ENCODE measurements at places on chromosomes 12 and 14.

- DNase-seq = no peak
These were observed 65.1 kb downstream of the SLC6A12 start for GRCh38 chr12:148676-149416.

DNA sequence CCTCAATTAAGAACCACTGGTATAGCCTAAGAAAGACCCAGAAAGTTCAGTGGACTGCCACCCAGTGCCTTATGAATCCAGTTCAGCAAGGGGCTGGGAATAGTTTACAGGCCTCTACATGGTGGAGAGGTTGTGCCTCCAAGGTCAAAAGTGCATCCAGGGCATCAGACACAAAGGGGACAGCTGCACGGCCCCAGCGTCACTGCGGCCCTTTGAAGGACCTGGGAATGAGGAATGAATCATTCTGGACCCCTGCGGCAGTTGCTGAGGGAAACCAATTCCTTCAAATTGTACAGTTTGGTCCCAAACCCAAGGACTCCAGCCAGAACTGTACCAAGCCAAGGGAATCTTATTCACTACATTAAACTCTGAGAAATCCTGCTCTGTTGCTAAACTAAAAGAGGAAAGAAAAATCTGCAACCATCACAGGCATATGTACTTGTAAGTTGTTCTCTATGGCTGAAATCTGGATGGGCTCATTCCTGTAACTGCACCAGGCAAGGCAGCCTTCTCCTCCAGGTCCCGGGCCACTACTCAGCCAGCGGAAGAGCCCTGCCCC lies 10.9 kb upstream of the NGB start:
- DNase-seq = no peak

DNA sequence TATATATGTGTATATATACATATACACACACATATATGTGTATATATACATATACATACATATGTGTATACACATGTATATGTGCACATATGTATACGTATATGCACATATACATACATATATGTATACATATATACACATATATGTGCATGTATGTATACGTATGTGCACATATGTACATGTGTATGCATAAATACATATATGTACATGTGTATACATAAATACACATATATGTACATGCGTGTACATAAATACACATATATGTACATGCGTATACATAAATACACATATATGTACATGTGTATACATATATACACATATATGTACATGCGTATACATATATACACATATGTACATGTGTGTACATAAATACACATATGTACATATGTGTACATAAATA lies 33.3 kb upstream of the ZNF740 start:
- DNase-seq = no peak

- no peak for DNase-seq
These were observed 976 bp downstream of the PEX5 start for GRCh38 chr12:7190268-7191055.

DNA sequence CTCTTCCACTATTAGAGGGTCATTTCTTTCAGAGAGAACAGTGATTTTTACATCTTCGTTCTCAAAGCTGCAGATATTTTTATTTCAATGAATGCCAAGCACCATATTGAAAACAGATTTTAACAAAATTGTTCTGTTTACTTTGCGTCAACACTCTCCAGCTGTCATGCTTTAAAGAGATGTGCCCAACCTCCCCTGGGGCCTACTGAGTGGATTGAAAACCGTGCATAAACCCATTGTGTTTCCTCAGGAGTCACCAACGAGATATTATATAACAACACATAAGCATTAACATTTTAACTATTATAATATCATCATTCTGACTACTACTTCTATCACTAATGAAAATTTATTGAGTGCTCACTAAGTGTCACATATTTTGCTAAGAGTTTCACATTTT lies 81.6 kb downstream of the MYF5 start:
- DNase-seq = no peak

DNA sequence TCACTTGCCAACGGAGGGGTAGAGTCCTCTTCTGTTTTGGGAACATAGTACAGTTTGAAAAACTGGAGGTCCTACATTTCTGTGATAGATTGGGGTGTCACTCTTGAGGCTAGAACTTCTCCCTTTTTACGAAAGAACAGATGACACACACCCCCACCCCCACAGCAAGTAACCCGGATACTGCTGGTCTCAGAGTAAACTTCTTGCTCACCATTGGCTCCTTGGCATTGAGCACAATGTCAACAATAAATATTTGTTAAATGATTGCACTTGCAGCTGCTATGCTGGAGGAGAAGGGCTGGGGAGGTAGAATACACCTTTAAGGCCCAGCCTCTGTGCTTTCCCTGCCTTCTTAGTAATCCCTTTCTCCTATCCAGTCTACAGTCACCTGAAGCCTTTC lies 149.8 kb downstream of the TGFB3 start:
- DNase-seq = no peak

DNA sequence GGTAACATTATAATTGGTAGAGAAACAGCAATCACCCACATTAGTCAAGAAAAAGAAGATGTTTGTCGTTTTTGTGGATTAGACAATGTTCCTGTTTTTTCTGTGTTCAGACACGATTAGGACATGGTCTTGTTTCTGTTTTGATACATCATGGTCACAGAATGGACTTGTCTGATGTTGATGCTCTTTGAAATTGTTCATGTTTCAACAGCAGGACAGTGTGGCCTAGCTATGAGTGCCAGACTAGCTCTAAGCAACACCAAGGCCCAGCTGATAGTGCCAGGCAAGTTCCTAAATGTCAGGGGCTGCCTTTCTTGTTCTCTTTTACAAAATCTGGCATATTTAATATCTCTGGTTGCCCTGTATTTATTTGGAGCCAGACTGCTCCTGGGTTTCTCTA lies 40.9 kb upstream of the TOMM20L start:
- no peak for DNase-seq

DNA sequence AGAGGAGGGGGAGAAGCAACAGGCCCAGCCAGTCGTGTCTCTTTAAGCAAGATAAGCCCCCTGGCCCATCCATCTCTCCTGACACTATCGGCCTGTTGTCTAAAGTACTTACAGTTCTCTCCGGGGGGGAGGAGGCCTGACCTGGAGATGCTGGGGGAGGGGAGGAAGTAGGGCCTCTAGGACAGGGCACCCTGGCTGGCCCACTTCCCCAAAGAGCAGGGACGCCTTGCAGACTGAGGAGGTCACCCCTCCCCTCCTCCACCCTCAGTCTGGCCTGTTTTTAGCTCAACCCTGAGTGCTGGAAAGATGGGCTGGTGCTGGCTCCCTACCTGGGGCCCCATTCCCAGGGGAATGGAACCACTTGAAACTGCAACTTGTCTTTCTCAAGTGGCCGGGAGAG lies 70.3 kb downstream of the TBX5 start:
- no peak for DNase-seq

GRCh38 chr12:18998343-18999261 lies 130.9 kb upstream of the PLEKHA5 start:
- DNase-seq = no peak

DNA sequence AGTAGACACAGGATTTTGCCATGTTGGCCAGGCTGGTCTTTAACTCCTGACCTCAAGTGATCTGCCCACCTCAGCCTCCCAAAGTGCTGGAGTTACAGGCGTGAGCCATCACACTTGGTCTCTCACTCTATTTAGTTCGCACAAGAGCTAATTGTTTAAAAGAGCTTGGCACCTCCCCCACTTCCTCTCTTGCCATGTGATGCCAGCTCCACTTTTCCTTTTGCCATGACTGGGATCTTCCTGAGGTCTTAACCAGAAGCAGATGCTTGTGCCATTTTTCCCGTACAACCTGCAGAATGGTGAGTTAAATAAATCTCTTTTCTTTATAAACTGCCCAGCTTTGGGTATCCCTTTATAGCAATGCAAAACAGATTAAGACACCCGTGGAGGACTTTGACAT lies 200.1 kb upstream of the FRMD6 start:
- DNase-seq = no peak

- DNase-seq = no peak
These were observed 29.2 kb downstream of the ZCCHC8 start for GRCh38 chr12:122471324-122472226.

- no peak for DNase-seq
These were observed 34.1 kb upstream of the SPTSSA start for GRCh38 chr14:34496007-34496678.

DNA sequence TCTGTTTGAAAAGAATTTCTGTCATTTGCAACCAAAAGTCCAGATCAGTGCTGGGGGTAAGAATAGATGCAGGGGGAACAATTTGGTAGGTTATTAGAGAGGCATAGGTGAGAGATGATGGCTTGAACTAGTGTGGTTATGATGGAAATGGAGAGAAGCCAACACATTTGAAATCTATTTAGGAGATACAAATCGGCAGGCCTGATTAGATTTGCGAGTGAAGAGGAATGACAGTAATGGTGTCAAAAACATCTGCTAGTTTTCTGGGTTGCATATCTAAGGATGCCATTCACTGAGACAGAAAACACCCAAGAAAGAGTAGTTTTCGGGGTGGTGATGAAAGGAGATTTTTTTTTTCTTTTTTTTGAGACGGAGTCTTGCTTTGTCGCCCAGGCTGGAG lies 138.1 kb downstream of the LMNTD1 start:
- no peak for DNase-seq

GRCh38 chr14:72700338-72701236 lies 193.3 kb downstream of the DPF3 start:
- DNase-seq = no peak

DNA sequence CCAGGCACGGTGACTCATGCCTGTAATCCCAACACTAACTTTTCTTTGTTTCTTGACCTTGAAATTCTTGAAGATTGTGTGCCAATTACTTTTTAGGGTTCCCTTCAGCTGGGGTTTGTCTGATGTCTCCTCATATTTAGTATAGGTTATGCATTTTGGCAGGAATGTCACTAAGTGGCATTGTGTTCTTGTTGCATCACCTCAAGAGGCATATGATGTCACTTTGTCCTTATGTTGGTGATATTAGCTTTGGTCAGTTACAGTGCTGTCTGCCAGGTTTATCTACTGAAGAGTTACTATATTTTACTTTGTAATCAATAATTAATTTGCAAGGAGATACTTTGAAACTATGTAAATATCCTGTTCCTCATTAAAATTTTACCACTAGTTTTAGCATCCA lies 61.0 kb upstream of the BTG1 start:
- DNase-seq = no peak

- no peak for DNase-seq
These were observed 395 bp upstream of the GNB3 start for GRCh38 chr12:6840330-6840729.

- DNase-seq = no peak
These were observed 9.2 kb upstream of the HIP1R start for GRCh38 chr12:122825773-122826724.

DNA sequence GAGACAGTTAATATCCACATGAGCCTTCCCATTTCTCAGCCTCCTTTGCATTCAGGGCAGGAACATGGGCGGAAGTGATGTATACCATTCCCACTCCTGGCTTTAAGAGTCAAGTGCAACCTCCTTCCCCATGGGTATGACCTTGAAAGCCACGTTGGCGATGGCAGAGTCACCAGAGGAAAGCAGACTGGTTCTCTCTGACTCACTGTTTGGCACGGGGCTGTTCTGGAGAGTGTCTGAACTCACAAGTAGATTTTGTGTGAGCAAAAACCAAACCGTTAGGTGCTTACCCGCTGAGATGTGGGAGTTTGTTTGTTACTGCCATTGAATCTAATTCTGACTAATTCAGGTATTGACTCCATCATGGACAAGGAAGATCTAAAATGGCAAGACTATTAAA lies 36.7 kb upstream of the PZP start:
- no peak for DNase-seq

GRCh38 chr12:54356951-54357356 lies 7.3 kb downstream of the GPR84 start:
- DNase-seq = no peak

- peak; percentile 15 for DNase-seq
These were observed 148.7 kb downstream of the SMOC1 start for GRCh38 chr14:70027785-70028428.

DNA sequence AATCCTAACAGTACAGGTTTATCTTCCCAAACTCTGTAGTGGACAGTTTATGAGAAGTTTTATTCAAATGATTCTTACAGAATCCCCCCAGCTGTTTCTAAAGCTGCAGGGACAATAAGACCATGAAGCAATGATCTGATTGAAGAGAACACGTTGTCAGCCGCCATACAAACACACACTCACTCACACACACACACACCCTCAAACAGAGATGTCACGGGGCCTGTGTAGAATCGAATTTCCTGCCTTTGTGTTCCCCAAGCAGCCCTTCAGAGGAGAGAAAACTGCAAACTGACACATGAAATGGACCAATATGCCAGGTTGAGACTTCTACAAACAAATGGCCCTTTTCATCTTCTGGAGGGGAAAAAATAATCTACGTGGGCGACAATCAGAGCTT lies 80.5 kb upstream of the TBX3 start:
- DNase-seq = no peak

DNA sequence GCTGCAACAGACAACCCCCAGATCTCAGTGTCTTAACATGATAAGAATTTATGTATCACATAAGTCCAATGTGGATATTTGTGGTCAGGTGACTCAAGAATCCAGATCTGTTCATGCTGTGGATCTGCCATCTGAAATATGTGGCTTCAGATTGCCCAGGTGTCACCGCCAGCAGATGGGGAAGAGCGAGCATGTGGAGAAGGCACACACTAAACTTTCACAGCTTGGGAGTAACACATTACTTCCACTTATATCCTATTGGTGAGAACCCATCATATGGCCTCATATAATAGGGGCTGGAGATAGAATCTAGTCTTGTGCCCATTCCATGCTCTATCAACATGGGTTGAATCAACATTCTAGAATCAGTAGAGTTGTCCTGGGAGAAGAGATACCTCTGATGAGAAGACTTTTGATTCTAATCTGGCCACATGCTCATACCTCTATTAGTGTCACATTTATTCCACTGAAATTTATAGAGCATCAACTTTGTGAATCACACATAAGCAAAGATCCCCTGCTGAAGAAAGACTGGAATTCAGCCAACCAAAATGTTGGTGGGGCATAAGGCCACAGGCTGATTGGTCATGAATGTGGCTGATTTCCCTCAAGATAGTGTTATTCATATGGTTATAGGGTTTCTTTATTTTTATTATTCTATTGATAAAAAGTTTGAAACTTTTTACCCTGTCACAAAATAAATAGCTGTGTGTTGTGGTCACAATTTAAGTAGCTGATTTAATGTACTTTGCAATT lies 6.0 kb upstream of the CALCOCO1 start:
- no peak for DNase-seq

All from stimulated activated CD8-positive, alpha-beta memory T cell treated with anti-CD3 and anti-CD28 coated beads, Interleukin-7, amount 100 ng/mL, for 1 hour (primary cell).